ENCODE measurements at places on chromosomes 7 and 10. TPM values are rescaled to one million over a fixed set of nuclear protein-coding genes. Genes with fewer than 3 reads are reported as not detected.

- no peak for DNase-seq
These were observed 1.2 kb upstream of the PLCE1 start for GRCh38 chr10:93992400-93993030.

GRCh38 chr10:119113751-119114732 is 10.1 kb downstream of the DENND10 start:
- DNase-seq, result no peak

DNA sequence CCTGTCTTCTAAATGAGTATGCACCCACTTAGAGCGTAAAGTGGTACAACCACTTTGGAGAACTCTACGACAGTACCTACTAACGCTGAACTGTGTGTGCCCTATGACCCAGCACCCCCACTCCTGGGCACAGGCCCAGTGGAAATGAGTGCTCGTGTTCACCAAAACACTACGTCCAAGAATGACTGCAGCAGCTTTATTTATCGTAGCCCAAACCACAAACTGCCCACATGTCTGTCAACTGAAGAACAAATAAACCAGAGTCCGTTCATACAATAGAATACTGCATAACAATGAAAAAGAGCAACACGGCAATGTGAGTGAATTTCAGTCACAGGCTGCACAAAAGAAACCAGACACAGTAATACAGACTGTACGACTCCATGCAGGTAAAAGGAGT is 35.4 kb downstream of the TLL2 start:
- no peak for DNase-seq

GRCh38 chr7:23349484-23350157 is 50.5 kb downstream of the MALSU1 start:
- no peak for DNase-seq

DNA sequence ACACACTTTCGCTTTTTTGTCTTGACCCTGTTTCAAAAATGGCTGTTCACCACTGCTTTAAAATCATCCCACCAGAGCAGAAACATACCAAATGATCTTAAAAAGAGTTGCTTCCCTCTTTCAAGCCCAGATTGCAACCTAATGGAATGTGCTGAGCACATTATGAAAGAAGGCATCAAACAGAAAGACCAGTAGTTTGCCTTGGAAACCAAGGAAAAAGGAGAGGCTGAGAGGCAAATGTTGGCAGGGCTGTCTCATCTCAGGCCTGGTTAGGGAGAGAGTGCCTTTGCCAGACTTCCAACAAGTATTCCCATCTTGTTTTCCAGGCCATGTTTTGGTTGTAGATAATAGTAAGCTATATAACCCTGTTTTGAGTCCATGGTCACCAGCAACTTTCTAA is 64.3 kb downstream of the ABCB4 start:
- no peak for DNase-seq

DNA sequence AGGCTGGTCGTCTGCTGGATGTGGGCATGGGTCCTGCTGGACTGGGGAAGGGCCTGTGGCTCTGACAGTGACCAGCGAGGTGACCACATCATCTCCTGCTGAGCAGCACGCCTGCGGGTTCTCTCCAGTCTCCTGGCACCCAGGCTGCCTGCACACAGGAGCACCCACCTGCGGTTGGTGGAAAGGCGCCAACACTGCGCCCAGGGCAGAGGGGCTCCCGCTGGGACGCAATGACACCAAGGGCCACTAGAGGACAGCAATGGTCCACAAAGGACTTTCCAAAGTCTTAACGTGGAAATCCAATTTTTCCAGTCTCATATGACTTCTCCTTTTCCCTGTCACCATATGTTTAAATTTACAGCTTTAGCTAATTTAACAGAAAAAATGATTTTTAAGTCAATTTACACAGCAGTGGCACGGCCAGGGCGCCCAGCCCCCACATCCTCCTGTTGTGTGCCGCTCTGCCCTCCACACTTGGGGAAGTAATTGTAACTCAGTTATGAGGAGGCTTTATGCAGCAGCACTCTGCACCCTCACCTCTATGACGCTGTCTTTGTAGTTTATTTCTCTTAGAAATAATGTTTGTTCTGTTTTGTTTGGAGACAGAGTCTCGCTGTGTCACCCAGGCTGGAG is 38.1 kb downstream of the CFAP46 start:
- no peak for DNase-seq

DNA sequence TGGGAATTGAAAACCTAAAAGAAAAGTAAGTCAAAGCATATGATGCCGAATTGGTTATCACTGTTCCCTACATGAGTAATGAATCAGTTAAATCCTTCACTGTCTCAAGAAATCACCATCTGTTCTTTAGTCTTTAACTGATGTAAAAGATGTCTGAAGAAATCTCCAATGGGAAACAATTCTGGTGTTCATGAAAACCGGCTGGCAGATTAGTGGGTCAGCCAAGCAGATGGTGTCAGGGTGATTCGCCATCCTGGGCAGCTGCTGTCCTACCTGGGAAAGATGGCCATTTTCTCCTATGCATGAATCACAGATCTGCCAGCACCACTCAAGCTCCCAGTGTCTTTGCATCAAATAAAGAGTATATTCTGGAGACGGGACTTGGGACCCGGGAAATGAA is 925.2 kb upstream of the GHITM start:
- no peak for DNase-seq

DNA sequence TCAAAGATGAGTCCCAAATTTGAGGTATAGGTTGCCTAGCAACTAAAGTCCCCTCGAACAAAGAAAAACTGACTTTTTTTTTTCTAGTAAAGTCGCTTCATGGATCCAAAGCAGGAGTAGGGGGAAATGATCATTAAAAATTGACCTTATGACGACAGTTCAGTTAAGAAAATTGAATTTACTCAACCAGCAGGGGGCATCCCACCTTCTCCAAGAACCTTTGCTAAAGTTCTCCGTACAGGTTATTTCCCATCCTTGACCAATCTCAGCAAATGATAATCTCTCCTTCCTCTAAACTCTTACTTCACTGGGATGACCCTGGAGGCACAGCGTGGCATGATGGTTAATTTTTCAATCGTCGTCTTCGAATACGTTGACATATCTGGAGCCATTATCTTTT is 228.3 kb downstream of the CALN1 start:
- no peak for DNase-seq

- DNase-seq, result no peak
These were observed 185.1 kb upstream of the NOBOX start for GRCh38 chr7:144588559-144589051.

DNA sequence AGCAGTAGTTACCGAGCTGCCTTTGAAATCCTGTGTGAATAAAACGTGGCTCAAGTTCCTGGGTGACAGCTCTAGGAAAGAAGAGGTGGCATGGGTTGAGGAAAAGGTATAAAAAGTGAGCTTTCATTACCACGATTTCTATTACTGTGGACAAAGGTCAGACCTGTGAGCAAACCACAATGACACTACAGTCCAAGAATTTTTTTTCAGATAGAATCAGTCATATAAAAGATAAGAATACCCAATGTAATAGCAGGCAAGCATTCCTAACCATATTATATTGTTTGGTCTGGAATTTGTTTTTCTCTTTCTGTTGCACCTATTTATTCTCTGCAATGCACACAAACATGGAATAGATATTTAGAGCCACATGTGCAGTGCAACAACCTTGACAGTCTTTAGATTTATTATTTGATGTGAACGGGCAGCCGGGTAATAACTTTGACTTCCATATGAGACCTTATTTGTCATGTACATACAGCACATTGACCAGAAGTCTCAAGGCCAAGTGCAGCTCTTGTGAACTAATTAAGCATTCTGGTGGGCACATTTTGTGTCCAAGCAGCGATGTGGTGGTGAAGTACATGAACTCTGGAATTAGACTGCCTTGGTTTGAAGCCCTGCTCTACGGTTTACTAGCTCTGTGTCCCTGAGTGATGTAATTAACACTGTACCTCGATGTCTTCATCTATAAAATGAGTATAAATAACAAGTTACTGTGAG is 156.8 kb downstream of the NRCAM start:
- no peak for DNase-seq

DNA sequence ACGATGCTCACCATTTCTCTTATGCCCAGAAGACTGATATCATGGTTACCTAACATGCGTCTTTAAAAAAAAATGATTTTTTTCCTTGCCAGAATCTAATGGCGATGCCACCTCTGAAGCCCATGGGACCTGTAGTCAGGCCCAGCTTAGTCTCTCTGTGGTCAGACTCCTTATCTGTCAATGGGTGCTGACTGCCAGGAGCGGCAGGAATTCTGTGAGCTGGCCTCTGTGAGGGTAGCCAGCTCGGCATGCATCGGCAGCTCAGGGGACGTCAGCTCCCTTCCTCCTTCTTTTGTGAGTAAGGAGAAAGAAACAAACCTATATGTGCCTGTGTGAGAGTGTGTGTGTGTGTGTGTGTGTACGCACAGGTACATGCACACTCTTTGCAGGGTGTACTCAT is 49.9 kb upstream of the ZRANB1 start:
- no peak for DNase-seq

- no peak for DNase-seq
These were observed 42.9 kb downstream of the CCDC3 start for GRCh38 chr10:12958546-12959110.

DNA sequence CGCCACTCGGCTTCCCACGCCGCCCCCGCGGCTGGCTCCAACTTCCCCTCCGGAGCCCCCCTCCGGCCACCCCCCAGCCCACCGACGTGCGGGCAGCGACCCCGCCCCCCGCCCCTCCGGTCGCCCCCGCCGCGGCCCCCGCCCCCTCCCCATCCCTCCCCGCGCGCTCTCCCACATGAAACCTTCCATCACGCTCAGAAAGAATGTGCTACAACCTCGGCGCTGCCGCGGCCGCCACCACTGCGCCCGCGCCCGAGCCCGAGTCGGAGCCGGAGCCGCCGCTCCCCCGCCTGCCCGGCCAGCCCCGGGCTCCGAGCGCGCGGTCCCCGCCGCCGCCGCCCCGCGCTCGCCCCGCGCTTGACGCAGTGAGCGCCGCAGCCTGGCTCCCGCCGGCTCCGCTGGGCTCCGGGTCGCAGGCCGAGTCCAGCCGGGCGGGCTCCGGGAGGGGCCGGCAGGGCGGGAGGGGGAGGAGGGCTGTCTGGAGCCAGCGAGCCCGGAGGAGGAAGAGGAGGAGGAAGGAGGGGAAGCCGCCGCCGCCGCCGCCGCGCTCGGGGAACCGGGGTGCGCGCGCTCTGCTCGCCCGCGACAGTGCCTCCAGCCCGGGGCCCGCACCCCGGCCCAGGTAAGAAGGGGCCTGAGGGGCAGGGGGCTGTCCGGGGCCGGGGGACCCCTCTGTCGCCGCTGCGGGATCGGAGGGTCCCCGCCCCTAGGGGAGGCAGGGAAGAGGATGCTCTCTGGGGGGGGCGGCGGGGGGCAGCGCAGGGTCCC is 4.3 kb upstream of the ELFN1 start:
- no peak for DNase-seq

DNA sequence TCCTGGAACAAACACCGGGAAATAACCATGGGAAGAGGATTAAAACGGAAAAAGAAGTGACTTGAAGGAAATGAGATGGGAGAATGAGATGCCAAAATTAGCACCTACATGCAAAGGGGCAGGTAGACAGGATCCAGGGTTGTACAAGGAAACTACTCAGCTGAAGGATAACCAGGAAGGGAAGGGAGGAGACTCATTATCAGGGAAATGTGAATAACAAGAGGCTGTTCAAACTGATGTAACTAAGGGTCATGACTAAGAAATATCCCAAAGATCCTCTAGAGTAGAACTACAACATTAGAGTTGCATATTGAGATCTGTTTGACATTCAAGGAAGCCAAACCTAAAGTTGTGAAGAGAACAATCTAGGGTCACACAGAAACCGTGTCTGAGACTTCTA is 166.2 kb upstream of the SP8 start:
- DNase-seq, result no peak

DNA sequence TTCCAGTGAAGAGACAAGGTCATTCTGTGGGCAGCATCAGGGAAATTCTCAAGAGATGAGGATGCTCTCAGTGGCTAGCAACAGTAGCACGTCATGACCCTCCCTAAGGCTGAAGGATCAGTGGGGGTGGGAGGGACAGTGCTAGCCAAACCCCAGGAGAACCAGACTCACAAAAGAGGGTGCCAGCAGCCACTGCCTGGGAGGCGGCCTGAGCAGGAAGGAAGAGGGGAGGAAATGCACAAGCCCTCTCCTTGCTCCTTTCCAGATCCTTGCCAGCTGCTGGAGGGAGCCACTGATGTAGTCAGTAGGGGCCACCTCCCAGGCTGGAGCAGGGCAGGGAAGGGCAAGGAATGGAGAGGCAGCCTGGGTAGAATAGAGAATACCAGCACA is 302.7 kb downstream of the RPS24 start:
- DNase-seq, result no peak

GRCh38 chr10:76353237-76353851 is 921.9 kb downstream of the LRMDA start:
- DNase-seq, result no peak

DNA sequence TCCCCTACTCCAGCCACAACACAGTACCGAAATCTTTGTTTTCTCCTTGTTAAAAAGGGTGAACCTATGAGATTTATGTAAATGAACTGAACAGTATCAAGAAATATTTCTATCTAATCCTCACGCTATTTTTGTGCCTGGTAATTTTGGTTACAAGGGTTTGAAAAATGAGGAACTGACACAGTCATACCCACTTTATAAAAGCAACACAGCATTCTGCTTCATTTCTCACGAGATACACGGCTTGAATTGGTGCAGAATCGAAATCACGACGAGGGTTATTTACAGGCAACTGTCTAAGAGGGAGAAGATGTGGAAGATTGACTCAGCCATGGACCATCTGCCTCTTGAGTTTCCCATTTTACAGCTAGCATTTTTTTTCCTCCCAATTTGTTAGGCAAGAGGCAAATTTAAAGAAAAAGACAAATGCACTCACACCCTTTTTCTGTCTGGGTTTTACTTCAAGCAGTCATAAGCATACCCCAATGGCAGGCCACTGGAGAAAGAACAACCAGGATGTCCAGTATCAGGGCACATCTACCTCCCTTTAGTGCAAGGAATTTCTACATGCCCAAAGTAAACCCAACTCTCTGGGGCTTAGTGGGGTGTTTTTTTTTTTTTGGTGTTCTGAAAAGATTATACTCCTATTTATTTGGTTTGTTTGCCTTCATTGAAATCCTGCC is 108.1 kb downstream of the ITGB8 start:
- DNase-seq, result no peak

DNA sequence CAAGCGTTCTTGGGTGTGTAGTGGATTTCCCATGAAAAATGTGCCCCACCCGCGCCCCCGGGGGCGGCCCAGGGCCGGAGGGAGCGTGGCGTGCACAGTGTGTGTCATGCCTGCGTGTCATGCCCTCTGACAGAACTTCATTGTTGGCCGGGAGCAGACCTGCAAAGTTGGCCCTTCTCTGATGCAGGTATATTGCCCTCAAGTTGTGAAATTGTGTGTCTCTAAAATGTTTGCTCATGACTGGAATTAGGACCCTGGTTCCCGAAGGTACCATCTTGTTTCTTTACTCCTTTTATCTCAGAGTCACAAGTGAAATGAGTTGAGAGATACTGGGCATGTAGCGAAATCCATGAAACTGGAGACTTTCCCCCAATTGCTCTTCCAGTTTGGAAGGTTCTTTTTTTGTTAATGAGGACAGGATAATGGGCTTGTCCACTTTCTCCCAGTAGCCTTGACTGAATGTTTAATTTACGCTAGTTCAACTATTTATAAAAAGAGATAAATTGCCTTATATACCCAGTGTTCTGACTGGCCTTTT is 26.2 kb downstream of the ADK start:
- DNase-seq, result no peak

Gene ABCC2
- total RNA-seq, result 0.96 TPM

Gene GLI3
- 2.2 TPM for total RNA-seq

Gene MBL2
- total RNA-seq, result not detected

Gene NPSR1
- total RNA-seq, result not detected

Gene TMEM139
- 11.5 TPM for total RNA-seq

Gene SPAG6
- total RNA-seq, result not detected

Gene SYT15B
- total RNA-seq, result 68.3 TPM

Gene UBN2
- total RNA-seq, result 3.7 TPM

Gene HABP2
- total RNA-seq, result not detected

Gene HMX2
- not detected for total RNA-seq

Gene CCDC172
- not detected for total RNA-seq

Measured in ascending aorta (tissue), 2 donors.